ENCODE measurements at places on chromosomes 5 and 9.

GRCh38 chr5:166509085-166509484, 1782.4 kb upstream of the WWC1 start:
- no peak for DNase-seq

GRCh38 chr5:17951392-17952169, 317.3 kb downstream of the TAF11L14 start:
- no peak for DNase-seq

DNA sequence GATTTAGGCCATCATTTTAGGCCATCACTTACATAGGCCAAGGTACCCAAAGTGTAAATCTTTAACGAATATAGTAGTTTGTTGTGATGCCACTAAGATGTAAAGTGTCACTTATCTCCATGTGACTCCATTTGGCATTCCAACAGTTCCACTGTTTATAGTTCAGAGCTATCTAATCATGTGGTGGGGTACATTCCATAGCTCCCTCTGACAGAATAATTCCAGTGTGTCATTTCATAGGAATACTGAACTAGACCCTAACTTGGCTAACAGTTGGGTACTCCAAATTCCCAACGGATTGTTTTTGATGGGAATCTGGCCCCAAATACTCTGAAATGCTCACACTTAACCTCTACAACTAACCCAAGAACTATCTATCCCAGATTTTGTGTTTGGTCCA, 76.7 kb upstream of the FST start:
- no peak for DNase-seq

DNA sequence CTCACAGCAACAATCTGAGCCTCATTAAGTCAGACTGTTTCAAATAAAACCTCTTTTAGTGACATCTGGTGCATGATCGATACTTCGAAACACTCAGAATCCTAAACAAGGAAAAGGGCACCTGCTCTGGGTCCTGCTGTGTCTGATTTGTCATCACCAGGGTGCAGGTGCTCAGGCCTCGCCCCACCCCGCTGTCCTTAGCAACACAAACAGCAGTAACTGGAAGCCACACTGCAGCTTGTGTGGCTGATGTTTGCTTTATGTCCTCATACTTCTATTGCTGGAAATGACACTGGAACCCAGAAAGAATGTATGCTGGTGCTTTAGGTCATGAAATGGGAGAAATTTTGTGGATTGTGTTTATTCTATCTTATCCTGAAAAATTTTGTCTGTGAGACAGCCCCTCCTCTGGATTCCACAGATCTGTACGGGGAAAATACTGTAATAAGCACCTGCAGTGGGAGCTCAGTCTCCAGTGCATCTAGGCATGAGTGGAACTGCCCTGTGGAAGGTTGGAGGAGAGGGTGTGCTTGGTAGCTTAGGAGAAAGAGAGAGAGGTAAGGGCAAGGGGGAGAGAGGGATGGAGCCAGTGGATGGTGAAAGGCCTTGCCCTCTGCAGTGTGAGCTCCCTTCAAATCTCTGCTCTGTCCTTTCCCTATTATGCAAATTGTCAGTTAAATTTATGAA, 284.2 kb downstream of the SMARCA2 start:
- no peak for DNase-seq

DNA sequence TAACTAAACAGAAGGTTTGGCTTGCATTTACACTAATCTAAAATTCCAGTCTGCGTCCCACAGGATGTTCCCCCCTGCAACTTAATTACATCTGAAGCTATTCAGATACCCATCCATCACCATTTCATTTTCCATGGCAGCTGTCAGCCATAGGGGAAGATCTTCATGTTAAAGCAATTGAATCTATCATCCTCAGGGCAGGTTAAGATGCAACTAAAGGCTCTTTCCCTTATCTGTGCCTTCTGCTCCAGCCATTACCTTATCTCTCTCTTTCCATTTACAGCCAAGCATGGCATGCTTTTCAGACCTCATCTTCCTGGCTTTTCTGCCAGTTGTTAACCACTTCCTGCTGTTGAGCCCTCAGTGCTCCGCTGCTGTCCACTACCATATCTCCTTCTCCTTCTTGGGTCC, 15.8 kb upstream of the HACD4 start:
- DNase-seq = no peak

DNA sequence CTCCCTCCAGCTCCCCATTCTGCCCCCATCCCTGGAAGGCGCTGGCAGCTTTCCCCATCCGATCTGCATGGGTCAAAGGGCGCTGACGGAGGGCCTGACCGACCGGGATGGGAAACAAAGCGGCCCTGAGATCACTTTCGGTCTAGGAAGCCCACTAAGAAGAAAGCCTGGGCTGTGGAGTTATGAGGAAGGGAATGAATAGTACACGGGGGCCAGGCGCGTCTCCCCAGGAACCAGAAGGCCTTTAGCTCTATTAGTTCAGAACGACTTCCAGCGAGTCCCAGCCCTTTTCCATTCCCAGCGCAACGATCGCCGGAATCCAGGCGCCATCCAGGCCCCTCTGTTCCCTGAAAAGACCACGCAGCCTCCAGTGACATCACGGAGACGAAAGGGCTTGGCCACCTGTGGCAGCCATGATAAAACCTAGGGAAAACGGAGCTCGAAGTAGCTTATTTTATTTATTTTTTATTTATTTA, 70.1 kb upstream of the CCDC180 start:
- no peak for DNase-seq

- peak; percentile 75 for DNase-seq
These were observed 2.0 kb downstream of the SEMA6A start for GRCh38 chr5:116572350-116573278.

DNA sequence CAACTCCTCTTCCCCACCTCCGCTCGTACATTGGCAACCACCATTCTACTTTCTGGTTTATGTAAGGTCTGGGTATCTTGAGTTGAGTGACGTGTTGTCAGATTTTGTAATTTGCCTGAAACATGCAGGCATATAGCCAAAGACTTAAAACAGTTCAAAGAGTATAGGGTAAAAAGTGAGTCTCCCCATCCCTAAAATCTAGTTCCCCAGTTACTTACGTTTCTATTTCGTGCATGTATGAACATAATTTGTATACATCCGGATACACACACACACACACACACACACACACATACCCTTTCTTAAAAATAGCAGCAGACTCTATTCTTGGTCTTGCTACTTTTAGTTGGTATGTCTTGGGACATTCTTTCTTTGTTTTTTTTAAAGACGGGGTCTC, 915 bp downstream of the HSDL2 start:
- DNase-seq = no peak

DNA sequence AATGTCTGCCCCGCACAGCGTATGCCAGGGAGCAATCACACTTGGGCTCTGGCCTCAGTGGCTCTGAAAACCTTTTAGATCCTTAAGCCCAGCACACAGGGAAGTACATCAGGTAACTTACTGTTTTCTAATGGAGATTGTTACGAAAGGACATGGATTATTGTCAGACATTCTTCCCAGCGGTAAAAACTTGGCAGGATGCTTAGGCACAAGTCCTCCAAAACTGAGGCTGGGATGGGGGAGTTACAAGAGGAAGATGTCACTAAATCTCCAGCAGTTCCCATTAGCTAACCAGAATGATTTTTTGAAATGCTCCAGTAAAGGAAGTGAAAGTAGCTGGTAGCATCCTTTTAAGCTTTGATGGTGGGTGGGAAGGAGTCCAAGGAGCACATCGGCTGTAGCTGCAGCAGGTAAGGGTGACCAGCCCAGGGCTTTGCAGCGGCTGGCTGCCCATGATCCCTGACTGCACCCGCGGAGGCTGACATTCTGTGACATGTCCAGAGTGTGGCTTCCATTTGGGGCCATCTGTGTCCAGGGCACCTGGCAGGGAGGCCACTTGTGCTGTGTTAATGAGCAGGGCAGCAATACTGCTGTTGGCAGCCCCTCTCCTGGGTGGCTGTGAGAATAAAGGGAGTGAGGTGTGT, 165.8 kb downstream of the GADD45G start:
- DNase-seq = no peak

- no peak for DNase-seq
These were observed 72.4 kb downstream of the FYB1 start for GRCh38 chr5:39146831-39147540.

DNA sequence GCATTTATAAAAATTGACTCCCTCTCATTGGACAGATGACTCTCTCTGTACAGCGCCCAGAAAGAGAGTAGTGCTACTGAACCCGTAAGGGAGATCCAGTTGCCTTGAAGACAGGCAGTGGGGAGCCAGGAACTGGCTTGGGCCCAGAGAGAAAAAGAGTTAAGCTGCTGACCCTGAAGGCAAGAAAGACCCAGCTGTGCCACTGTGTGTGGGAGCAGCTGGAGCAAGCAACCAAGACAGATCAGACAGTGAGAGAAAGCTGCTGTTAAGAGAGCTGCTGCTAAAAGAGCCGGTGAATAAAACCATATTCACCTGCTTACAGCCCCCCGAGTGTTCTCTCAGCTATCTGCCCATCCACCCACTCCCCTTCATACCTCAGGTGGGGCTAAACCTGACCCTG, 149.7 kb upstream of the ADAMTS16 start:
- no peak for DNase-seq

- DNase-seq = no peak
These were observed 477.0 kb downstream of the CDH10 start for GRCh38 chr5:24167806-24168205.

GRCh38 chr9:114240647-114241558, 82.0 kb upstream of the ORM1 start:
- no peak for DNase-seq

- no peak for DNase-seq
These were observed 72.5 kb downstream of the BASP1 start for GRCh38 chr5:17289681-17290539.

DNA sequence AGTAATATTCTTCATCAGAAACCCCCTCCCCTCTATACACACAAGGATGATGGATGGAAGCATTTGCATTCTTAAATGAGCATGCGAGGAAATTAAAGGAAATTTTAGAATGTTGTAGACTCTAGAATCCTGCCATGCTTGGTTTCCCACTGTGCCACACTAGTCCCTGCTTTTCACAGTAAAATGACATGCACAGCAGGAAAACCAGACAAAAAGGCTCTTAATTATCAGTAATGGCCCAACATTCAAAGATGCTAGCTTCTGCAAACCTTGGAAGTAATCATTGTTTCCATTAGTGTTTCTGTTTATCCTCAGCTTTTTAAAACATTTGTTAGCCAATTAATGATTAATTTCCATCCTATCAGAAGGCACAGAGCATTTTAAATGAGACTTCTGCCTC, 255.8 kb downstream of the SLCO4C1 start:
- DNase-seq = no peak

GRCh38 chr9:5336688-5337087, 3.0 kb downstream of the RLN1 start:
- no peak for DNase-seq

DNA sequence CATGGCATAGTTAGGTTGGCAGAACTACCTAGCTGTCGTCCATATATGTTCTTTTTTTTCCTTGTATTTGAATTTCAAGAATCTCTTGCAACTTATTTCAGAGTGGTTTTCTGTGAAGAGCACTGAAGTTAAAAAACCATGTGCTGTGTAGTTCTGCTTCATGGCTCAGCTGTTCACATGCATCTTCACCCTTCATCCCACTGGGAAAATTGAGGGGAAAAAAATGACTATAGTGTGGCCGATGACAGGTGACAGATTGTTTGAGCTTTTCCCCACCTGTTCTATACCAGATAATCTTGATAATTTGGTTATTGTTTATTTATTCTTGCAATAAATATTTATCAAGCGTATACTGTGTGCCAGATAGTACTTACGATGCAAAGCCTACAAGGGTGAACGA, 77.8 kb downstream of the AOPEP start:
- DNase-seq = no peak

DNA sequence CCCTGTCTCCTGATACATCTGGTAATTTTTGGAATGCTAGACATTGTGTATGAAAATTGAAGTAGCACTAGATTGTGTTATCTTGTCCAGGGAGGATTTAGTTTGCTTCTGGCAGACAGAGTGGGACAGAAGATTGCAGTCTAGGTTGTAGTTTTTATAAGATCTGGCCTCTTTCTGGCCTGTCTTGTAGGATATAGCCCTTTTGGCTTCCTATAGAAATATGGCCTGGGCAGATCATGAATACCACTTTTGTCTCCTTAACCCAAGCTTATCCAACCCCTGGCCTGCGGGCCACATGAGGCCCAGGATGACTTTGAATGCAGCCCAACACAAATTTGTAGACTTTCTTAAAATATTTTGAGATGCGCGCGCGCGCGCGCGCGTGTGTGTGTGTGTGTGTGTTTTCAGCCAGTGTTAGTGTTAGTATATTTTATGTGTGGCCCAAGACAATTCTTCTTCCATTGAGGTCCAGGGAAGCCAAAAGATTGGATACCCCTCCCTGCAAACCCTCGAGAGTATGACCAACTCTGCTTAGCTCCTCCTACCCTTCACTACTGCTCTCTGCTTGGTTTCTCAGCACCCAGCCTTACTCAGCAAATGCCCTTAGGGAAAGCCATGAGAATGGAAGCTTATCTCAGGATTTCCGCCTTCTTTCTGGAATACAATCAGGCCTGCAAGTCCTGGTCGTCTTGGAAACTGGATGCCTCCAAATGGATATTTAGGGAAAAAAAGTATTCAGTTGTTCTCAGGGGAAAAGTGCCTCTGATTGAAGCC, 26.5 kb downstream of the ANKRD33B start:
- peak; percentile 36 for DNase-seq

DNA sequence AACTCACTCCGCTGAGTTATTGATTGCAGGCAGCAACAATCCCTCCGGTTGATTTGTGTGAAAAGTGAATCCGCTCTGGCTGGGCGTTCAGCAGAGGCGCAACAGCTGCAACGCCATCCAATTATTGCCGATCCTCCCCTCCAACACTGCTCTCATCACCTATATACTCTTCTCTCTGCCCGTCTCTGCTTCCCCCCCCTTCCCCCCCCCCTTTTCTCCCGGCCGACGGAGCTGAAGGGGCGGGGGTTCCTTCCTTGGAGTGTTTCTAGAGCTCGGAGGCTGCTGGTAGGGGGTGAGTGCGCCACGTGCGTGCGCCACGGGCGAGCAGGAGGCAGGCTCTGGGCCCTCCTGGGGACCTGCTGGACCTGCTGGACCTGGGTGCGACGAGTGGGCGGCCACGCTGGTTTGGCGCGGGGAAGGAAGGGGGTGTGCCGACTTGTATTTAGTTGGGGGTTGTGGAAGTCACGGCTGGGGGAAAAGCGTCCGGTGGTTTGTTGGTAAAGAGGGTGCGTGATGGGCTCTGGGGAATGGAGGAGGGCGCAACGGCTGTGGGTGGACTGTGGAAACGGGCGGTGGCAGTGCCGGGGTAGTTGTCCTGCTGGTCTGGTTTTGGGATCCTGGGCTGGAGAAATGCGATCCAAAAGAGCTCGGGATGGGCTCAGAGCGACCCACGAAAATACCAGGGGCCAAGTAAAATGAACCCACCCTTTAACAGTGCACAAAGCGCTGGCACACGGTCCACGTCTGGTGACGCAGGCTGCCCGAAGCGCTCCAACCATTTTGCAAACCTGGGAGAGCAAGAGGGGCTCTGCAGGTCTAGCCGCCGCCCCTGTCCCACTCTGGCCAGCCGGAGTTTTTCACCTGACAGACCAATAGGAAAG, 6.4 kb upstream of the MEF2C start:
- DNase-seq = peak; percentile 70

- no peak for DNase-seq
These were observed 202.3 kb upstream of the IRX1 start for GRCh38 chr5:3393122-3393919.

GRCh38 chr9:109098171-109098959, 21.4 kb downstream of the TMEM245 start:
- DNase-seq = no peak

- no peak for DNase-seq
These were observed 1.4 kb downstream of the DAB2 start for GRCh38 chr5:39423331-39423751.

Data from type B pancreatic cell (in vitro differentiated cells).